ENCODE measurements at places on chromosomes 5 and 9.

DNA sequence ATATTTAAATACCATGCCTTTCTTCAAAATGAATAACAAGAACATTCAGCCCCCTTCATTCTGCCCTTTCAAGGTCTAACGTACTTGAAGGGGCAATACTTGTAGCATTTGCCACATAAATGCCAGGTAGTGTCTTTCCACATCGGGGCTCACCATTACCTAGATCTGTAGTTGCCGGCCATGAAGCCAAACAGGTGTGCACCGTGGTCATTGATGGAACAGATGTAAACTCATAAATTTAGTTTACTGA lies 193.0 kb downstream of the CD180 start:
- no peak for DNase-seq

GRCh38 chr9:114238891-114239875 lies 83.7 kb upstream of the ORM1 start:
- no peak for DNase-seq

GRCh38 chr9:110938242-110938641 lies 100.0 kb downstream of the LPAR1 start:
- DNase-seq, result no peak

GRCh38 chr5:18403941-18404438 lies 769.7 kb downstream of the TAF11L14 start:
- DNase-seq, result peak; percentile 33

DNA sequence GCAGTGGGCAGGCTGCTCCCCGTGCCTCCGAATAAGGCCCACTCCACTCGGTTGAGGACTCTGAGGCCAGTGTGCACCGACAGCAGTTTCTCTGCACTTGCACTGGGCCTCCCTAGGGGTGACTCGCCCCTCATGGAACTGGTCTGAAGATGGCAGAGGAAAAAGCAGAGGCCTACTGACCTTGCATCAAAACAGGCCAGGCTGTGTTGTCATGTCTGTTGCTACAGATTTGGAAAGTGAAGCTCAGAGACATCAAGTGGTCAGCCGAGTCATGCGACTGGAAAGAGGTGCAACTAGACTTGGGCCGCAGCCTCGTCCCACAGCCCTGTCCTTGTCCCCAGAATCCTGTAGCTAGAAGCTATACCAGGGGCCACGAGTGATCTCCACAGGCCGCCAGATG lies 78.3 kb downstream of the DCP2 start:
- DNase-seq, result no peak

Measured in spinal cord (tissue), 10 donors.